ENCODE measurements at places on chromosomes 16 and 17.

GRCh38 chr16:48350736-48351135 lies 34.5 kb downstream of the SIAH1 start:
- DNase-seq = no peak

GRCh38 chr17:74987909-74988711 lies 678 bp downstream of the CDR2L start:
- no peak for DNase-seq

- no peak for DNase-seq
Observed at GRCh38 chr17:44867841-44868240, 20.2 kb downstream of the HIGD1B start.

- no peak for DNase-seq
Observed at GRCh38 chr17:6651919-6652452, 424 bp downstream of the C17orf100 start.

- no peak for DNase-seq
Observed at GRCh38 chr17:27257031-27257357, 36.9 kb upstream of the WSB1 start.

DNA sequence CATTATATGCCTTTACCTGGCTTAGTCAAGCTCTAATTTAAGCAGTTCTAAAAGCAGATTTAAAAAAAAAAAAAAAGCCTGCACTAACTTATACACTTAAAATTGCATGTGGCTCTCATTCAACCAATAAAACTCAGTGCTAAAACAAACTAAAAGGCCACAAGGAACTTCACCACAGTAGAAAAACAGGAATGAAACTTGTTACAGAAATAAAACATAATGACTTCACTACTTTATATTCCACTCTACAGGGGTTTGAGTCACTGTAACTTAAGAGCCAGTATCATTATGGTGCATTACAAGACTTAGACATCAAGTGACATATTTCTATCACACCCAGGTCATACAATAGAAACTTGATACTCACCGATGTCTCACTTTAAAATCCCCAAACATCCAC lies 11.1 kb downstream of the CA10 start:
- no peak for DNase-seq

GRCh38 chr17:70987867-70988340 lies 818.6 kb downstream of the KCNJ2 start:
- no peak for DNase-seq

DNA sequence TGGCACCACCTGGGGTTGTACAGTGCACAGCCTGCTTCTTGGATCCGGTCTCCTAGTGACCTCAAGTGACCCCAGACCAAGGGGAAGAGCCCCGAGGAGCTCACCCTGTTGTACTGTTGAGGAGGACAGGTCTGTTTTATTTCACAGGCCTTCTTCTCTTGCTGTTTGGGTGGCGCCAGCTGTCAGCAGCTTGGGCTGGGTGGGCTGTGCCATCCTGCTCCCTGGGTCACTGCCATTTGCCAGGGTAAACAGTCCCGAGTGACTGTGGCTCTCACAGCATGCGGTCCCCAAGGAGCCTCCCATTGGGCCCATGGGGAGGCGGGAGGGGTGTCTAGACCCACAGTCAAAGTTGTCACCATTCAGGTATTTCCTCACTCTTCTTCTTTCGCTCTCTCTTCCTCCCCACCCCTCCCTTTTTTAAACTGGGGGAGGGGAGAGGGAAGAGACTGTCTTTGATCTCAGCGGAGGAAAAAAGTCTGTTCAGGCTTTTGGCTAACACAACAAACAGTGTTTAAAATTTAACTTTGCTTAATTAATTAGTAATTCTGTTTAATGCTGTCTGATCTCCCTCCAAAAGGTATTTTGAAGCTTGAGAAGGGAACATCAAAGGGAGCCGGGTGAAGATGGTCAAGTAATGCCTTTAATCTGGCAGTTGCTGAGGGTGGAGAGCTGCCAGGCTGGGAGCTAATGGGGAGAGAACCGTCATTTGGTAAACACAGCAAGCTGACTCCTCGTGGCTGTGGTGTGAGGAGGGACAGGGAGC lies 64.0 kb downstream of the SNX20 start:
- DNase-seq = peak; percentile 28

- DNase-seq = no peak
Observed at GRCh38 chr17:77841742-77842527, 116.6 kb upstream of the TNRC6C start.

- no peak for DNase-seq
Observed at GRCh38 chr17:57395721-57396321, 139.5 kb downstream of the MSI2 start.

- DNase-seq = no peak
Observed at GRCh38 chr16:29653471-29653870, 9.6 kb upstream of the SPN start.

- DNase-seq = no peak
Observed at GRCh38 chr16:15946257-15947044, 3.0 kb upstream of the ABCC1 start.

- no peak for DNase-seq
Observed at GRCh38 chr17:56392321-56392720, 201.2 kb upstream of the NOG start.

DNA sequence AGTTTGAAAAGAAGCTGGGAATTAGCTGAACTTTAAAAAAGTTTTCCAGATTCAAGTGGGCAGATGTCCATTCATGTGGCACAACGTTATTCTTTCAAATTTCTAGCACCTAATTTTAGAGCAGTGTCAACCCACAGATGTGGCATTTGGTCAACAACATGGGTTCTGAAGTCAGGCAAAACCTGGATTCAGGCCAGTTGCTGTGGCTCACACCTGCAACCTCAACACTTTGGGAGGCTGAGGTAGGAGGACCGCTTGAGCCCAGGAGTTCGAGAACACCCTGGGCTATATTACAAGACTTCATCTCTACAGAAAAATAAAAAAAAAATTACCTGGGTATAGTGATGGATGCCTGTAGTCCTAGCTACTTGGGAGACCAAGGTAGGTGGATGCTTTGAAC lies 380.2 kb upstream of the SALL1 start:
- no peak for DNase-seq

DNA sequence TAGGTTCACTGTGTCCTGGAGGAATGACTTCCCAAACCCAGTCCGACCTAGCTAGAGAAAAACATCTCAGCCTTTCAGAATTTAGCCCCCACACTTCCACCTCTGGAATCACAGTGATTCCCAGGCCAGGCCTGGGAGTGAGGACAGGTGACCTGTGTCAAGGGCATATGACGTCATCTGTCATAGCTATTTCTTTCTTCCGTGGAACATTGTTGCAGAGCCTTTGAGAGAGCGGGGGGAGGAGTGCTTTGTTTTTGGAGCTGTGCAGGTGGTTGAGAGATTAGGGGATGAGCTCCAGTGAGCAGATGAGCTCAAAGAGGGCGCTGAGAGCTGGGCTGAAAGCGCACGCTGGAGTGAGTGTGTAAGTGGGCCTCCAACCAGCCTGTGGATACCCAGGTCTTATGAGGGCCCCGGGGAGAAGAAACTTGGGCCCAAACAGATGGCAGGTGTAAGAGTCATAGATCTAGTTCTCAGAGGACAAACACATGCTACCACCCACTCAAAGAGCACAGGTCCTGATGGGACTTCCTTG lies 344.8 kb downstream of the SNX29 start:
- no peak for DNase-seq

DNA sequence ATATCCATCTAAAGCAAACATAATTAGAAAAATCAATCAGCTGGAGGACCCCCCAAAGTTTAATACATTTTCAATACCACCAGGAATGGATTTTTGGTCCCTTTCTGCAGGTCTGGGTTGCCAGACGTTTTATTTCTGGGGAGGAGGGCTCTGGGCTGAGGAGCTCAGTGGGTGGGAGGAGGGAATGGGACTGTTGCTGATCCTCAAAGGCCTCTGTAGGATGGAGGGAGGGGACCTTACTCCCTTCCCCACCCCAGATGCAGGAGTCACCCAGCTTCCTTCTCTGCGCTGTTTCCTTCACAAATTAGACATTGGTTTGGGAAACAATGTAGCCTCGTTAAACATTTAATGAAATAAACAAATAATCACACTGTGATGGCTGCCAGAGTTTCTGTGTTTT lies 6.6 kb downstream of the RND2 start:
- DNase-seq = no peak

DNA sequence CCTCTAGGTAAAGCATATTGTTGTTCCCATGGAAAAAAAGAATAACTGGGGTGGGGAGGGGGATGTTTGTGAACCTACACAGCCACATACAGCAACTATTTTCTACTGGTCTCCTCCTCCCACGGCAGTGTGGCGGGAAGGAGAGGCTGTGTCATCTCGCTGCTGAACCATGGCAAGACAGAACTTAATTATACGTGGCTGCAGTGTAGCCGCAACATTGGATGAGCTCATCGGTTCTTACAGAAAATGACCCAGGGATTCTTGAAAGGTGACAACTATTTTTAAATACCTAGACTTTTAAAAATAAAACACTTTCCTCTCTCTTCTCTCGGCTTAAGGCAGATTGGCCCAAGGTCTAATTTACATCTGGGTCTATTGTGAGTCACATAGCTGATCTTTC lies 19.8 kb upstream of the TEKT3 start:
- peak; percentile 74 for DNase-seq

DNA sequence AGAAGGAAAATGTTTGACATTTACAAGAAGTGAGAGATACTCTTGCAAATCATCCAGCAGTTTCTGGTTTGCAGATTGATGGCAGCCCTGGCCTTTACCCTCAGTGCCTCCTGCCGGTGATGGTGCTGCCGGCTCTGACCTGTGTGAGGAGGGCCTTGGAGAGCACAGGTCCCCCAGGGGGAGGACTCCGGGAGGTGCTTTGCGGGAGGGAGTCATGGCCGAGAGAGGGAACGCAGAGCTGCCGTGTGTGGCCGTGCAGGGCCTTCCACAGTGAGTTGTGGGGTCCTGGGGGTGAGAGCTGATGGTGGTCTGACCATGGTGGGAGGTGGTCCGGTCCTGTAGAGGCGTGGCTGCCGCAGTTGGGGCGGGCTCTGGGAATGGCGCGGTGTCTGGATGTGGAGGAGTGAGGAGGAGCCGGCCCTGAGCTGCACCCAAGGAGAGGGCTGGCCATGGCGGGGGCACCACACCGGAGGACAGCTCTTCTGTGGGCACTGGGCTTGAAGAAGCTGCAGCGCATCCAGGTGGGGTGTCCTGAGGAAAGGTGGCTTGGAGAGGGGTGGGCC lies 28.0 kb upstream of the ZNF750 start:
- no peak for DNase-seq

GRCh38 chr16:1472974-1473373 lies 1.9 kb downstream of the CLCN7 start:
- no peak for DNase-seq

GRCh38 chr17:40348136-40348504 lies 16.4 kb downstream of the GJD3 start:
- DNase-seq = no peak

GRCh38 chr17:2283302-2283701 lies 20.3 kb downstream of the SMG6 start:
- DNase-seq = no peak

DNA sequence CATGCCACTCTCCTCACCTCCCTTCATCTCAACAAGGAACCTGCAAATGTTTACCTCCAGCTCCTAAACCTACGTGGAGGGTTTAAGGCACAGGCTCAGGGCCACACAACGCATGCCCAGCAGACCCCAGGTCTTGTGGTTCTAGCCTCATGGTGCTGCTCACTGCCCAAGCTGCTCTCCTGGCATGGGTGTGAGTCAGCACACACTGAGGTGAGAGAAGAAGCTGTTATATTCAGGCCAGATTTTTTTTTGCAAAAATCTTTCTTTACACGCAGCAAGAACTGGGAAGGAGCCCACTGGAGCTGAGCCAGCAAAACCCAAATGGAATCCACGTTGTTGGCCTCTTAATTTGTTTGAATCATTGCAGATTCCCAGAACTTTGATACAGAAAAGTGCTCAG lies 5.5 kb upstream of the C16orf96 start:
- no peak for DNase-seq

GRCh38 chr17:44039829-44040635 lies 25.3 kb upstream of the TMEM101 start:
- no peak for DNase-seq

DNA sequence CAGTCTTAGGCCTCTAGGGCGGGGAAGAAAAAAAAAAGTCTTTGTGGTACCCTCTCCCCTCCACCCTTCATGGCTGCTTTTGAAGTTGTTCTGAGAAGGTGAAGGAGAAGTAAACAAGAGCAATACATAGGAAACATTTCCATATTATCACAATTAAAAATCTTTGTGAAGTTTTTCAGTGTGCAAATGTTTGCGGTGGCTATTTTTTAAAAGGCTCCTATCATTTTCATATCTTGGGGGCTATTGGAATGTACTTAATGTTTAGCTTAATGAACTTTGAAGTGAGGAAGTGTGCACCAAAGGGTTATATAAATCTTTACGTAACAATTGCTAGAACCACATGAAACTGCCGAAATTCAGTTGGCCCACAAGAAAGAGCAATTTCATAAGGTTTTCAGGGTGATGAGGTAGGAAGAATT lies 7.6 kb downstream of the NOL11 start:
- no peak for DNase-seq

- DNase-seq = no peak
Observed at GRCh38 chr17:63439687-63440086, 6.4 kb downstream of the CYB561 start.

GRCh38 chr16:89322321-89323119 lies 105.0 kb downstream of the ZNF778 start:
- no peak for DNase-seq

GRCh38 chr16:29849505-29849904 lies 13.5 kb downstream of the CDIPT start:
- no peak for DNase-seq

- no peak for DNase-seq
Observed at GRCh38 chr17:76894842-76895241, 26.6 kb downstream of the MGAT5B start.

GRCh38 chr16:48194828-48195556 lies 39.2 kb upstream of the ABCC12 start:
- DNase-seq = peak; percentile 48

DNA sequence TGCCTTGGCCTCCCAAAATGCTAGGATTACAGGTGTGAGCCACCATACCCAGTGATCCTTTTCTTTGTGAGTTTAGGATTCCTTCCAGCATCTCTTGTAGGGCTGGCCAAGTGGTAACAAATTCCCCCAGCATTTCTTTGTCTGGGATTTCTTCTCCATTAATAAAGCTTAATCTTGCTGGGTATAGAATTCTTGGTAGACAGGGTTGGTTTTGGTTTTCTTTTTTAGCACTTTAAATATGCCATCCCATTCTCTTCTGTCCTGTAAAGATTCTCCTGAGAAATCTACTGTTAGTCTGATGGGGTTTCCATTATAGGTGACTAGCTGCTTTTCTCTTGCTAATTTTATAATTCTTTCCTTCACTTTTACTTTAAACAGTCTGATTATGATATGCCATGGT lies 173.0 kb upstream of the TOM1L1 start:
- no peak for DNase-seq

GRCh38 chr16:4376126-4376892 lies 4.7 kb downstream of the VASN start:
- DNase-seq = no peak
